ENCODE measurements at places on chromosomes 7 and 10. TPM values are rescaled to one million over a fixed set of nuclear protein-coding genes. Genes with fewer than 3 reads are reported as not detected.

Gene SRGN
- total RNA-seq = 2.3 TPM

Gene TBX20
- not detected for total RNA-seq

Gene SLC39A12
- total RNA-seq = not detected

DNA sequence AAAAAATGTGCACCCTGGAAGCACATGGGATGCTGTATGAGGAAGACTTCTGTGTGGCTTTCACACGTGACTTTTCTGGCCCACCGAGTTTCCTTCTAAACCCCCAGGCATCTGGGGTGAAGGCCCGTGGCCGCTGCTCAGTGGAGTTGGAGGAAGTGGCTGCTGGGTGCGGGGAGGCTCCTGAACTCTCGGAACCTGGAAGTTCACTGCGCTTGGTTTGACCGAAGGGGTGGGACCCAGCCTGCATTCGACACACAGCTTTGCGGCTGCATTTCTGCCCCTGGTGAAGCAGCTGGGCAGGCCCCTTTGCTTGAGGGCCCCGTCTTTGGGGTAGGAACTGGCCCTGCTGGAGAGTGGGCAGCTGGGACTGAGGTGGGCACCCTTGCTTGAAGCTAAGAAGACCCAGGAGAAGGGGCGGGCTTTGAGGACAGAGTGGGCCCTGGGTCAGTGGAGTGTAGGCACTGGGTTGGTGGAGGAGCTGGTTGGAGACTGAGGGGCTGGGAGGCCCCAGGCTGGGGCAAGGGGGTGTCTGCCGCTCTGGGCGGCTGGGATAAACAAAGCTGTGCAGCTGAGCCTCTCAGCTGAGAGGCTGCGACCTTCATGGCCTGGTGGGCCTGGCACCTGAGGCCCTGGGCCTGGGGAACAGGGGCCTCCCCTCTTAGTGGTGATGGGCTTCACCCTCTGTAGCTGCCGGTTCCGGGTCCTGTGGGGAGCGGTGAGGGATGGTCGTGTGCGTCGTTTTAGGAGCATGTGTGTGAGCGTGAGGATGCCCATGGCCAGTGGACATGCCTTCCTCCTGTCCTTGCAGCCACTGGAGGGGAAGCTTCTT, 78.0 kb downstream of the INPP5A start:
- H3K4me1 ChIP-seq = no peaks in the 10 kb centered on the region
- DNase-seq = no peak
- no peak overlapping the region for H3K4me3 ChIP-seq
- no peaks in the 10 kb centered on the region for H3K27me3 ChIP-seq
- H3K36me3 ChIP-seq = peaks cover 12% of the 10 kb centered on the region
- H3K27ac ChIP-seq = no peak overlapping the region

DNA sequence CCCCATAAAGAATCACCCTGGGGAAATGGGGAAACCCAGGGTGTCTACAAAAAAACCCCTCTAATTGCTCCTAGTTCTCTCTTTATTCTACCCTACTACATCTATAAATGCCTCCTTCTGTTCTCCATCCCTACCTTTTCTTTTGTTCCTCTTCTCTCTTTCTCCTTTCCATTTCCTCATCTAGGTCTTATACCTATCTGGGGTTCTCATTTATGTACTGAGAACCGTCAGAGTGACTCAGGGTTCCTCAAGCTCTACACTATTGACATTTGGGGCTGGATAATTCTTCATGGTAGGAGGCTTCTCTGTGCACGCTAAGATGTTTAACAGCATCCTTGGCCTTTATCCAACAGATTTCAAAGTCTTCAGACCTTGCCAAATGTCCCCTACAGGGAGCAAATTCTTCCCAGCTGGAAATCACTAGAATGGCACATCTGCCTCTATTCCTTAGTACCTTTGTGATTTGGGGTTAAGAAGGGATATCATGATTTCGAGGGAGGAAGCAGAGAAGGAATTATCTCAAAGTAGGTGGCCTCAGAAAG, 137.4 kb upstream of the PTN start:
- no peak overlapping the region for H3K4me3 ChIP-seq
- H3K36me3 ChIP-seq = peaks cover 5% of the 10 kb centered on the region
- peaks cover 4% of the 10 kb centered on the region for H3K4me1 ChIP-seq
- H3K27me3 ChIP-seq = peaks cover 32% of the 10 kb centered on the region
- DNase-seq = no peak

Gene CFAP43
- total RNA-seq = 0.25 TPM

- no peak for DNase-seq
- H3K27ac ChIP-seq = no peak overlapping the region
- H3K4me3 ChIP-seq = no peak overlapping the region
- peaks cover 31% of the 10 kb centered on the region for H3K27me3 ChIP-seq
These were observed 952 bp downstream of the SRRM3 start for GRCh38 chr7:76202666-76203030.

DNA sequence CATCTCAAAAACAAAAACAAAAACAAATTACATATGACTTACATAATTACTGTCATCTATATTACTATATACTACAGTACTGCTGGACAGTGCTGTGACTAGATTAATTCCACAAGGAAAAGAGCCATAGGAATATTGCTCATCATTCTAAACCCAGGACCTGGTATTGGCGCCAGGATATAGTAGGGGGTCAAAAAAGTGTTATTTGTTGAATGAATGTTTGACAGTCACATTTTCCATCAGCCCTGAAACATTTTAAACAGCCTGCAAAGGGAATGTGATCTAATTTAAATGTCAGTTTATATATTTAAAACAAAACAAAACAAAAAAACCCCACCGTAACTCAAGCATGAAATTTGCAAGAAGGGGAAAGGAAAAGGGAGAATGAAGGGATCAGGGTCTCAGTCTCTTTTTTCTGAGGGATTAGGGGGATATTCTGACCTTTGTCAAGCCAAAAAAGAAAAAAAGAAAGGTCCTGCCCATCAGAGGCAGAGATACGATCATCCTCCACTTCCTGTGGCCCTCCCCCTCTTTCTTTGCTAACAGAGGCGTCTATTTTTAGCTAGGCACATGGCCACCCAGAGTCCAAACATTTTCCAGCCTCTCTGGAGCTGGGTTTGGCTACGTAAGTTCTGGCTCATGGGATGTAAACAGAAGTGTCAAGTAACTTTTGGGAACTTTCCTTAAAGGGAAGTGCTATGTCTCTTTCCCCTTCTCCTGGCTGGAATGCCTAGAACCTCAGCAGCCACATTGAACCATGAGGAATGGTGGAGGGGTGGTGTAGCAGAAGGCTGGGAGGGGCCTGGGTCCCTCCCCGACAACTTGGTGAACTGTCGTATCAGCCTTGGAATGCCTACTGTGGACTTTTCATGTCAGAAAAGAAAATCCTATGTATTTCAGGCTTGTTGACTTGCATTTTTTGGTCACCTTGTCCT, 44.6 kb upstream of the DLG5 start:
- H3K27me3 ChIP-seq = no peaks in the 10 kb centered on the region
- peaks cover 14% of the 10 kb centered on the region for H3K4me1 ChIP-seq
- peak; percentile 89 for DNase-seq
- no peak overlapping the region for H3K4me3 ChIP-seq
- H3K27ac ChIP-seq = peak overlapping the region; percentile 49
- peaks cover 16% of the 10 kb centered on the region for H3K36me3 ChIP-seq

- H3K27ac ChIP-seq = no peak overlapping the region
- no peaks in the 10 kb centered on the region for H3K36me3 ChIP-seq
- no peaks in the 10 kb centered on the region for H3K27me3 ChIP-seq
These were observed 110.4 kb upstream of the ZNF438 start for GRCh38 chr10:31142026-31142425.

- H3K4me1 ChIP-seq = no peaks in the 10 kb centered on the region
- H3K27ac ChIP-seq = no peak overlapping the region
- H3K4me3 ChIP-seq = no peak overlapping the region
- peaks cover 28% of the 10 kb centered on the region for H3K27me3 ChIP-seq
These were observed 104.6 kb downstream of the CALN1 start for GRCh38 chr7:72307566-72307965.

GRCh38 chr7:44159824-44160630, 18.9 kb upstream of the MYL7 start:
- no peak overlapping the region for H3K4me3 ChIP-seq
- DNase-seq = no peak

Gene EMX2
- total RNA-seq = not detected

GRCh38 chr10:114547514-114547913, 110.6 kb downstream of the ABLIM1 start:
- H3K27me3 ChIP-seq = no peaks in the 10 kb centered on the region
- H3K4me1 ChIP-seq = peaks cover 25% of the 10 kb centered on the region
- H3K4me3 ChIP-seq = no peak overlapping the region
- no peak overlapping the region for H3K27ac ChIP-seq

DNA sequence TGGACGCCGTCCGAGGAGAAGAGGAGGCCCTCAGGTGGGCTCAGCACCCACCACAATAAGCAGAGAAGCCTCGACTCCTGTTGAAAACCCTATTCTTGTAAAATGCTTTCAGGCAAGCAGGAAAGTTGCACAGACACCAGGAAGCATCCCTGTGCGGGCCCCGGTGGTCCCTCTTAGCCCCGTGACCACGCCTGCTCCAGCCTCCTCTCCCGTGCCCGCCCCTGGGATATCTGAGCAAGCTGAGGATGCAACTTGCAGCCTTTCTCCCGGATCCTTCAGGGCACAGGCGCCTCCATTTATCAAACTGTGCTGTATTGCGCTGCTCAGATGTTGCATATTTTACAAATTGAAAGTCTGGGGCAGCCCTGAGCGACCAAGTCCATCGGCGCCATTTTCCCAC, 72.7 kb downstream of the CFAP46 start:
- no peak overlapping the region for H3K27ac ChIP-seq
- no peaks in the 10 kb centered on the region for H3K4me1 ChIP-seq
- H3K36me3 ChIP-seq = no peaks in the 10 kb centered on the region
- DNase-seq = no peak
- H3K27me3 ChIP-seq = peaks cover 35% of the 10 kb centered on the region

DNA sequence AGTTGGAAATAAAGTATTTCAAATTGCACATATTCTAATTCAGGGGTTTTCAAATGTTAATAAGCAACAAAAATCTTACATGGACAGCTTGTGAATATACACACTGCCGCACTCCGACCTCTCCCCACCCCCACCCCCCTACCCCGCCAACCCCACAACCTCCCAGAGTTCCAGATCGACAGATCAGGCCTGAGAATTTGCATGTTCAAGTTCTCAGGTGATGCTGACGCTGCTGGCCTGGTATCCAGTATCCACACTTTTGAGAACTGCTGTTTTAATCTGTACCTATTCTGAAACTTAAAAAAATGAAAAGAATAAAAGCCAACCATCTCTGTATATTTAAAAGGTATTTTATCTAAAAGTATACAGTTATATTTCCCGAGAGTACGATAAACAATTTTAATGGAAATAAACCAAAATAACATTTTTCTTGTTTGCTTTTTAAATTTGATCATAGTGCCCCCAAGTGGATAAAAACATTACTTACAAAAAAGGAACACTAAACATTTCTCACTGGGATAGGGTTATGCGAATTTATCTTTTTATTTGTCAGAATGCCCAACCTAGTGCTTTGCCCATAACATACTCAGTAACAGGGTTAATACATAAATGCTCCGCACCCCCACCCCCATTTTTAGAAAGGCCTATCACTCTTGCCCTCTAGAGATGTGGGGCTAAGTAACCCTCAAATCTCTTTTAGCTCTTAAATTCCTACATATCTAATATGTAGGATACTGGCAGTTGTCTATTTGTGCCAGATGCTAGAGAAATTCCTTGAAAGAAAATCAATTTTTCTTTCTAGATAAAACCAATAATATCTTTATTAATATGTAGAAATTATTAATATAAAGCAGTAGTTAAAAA, 166.3 kb downstream of the RNF133 start:
- peaks cover 4% of the 10 kb centered on the region for H3K4me1 ChIP-seq
- peaks cover 14% of the 10 kb centered on the region for H3K27me3 ChIP-seq
- H3K27ac ChIP-seq = no peak overlapping the region
- no peak overlapping the region for H3K4me3 ChIP-seq
- peak; percentile 23 for DNase-seq

Measured in MCF 10A (cell line).